ENCODE measurements at places on chromosomes 4 and X. TPM values are rescaled to one million over a fixed set of nuclear protein-coding genes. Genes with fewer than 3 reads are reported as not detected.

Gene ADGRA3
- total RNA-seq, result 9.9 TPM

DNA sequence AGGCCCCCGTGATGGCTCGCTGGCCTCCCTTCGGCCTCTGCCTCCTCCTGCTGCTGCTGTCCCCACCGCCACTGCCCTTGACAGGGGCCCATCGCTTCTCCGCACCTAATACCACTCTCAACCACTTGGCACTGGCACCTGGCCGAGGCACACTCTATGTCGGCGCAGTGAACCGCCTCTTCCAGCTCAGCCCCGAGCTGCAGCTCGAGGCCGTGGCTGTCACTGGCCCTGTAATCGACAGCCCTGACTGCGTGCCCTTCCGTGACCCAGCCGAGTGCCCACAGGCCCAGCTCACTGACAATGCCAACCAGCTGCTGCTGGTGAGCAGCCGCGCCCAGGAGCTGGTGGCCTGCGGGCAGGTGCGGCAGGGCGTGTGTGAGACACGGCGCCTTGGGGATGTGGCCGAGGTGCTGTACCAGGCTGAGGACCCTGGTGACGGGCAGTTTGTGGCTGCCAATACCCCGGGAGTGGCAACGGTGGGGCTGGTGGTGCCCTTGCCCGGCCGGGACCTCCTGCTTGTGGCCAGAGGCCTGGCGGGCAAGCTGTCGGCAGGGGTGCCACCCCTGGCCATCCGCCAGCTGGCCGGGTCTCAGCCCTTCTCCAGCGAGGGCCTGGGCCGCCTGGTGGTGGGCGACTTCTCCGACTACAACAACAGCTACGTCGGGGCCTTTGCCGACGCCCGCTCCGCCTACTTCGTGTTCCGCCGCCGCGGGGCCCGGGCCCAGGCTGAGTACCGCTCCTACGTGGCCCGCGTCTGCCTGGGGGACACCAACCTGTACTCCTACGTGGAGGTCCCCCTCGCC, 3.0 kb downstream of the PLXNB3 start:
- DNase-seq, result no peak

GRCh38 chrX:38860106-38861013, 59.1 kb downstream of the MID1IP1 start:
- DNase-seq, result peak; percentile 54

Gene YIPF6
- total RNA-seq, result 19.0 TPM

Gene CENPVL2
- total RNA-seq, result not detected

DNA sequence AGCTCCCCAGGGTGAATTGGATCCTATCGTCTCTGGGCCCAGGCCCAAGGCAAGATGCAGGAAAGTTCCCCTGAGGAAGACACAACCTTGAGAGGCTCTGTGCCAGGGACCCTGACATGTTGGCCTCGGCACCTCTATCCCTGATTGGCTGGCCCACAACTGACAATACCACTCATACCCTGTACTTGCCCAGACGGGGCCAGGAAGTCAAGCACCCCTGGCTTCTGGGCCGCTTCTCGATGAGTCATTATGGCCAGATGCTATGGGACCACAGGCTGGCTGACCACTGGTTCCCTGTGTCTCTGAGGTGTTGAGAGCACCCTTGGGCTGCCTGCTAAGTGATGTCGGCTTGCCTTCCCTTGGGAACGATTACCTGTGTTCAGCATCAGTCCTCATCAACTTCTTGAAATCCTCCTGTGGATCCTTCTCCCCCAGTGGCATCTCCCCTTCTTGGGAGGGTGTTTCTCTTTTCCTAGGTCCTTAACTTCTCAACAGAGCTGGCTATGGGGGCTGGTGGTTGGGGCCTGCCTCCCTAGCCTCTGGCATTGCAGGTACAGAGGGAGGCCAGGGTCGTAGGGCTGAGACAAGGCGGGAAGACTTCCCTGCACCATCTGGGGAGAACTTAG, 54.5 kb upstream of the MAMLD1 start:
- DNase-seq, result no peak

DNA sequence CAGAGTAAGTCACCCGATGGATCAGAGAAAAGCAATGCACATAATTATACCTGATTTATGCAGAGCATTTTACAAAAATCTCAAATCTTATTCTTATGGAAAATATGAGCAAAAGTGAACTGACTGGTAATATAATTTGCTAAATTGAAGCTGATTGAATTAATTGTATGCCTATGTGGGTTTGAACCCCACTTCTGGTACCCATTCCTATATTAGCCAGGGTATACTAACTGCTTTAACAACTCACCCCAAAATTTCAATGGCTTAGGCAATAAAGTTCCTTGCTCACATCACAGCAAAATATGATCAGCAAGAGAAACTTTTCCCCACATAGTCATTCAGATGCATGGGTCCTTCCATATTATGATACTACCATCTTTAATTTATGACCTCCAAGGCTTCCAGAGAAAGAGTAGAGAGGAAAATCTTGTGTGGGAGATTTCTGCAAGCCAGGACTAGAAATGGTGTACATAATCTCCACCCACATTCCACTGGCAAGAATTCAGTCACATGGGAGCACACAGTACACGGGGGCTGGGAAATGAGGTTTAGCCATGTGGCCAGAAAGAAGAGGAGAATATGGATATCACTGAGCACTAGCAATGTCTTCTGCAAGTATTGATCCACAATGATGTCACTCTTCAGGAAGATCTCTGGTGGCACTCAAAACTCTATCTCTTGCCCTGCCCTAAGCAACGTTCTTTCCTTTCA, 640.7 kb downstream of the BCOR start:
- DNase-seq, result no peak

Gene ZNF280C
- total RNA-seq, result 4.0 TPM

DNA sequence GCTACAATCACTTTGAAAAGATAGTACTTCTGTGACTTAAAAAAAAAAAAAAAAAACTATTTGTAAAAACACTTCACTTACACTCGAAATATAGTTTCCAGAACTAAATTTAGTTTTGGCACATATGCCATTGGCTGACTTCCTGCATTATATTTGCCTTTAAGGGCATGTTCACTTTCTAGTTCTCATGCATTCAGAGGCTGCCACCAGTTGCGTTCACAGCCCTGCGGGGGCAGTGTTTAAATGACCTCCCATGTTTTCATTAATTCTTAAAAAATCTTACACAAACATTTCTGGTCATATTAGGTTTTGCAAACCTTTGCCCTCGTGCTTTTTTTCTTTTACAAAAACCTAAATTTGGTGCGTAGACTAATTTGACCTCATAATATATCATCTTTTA, 12.4 kb upstream of the ARHGAP6 start:
- DNase-seq, result no peak

Gene FGFRL1
- total RNA-seq, result 7.6 TPM

DNA sequence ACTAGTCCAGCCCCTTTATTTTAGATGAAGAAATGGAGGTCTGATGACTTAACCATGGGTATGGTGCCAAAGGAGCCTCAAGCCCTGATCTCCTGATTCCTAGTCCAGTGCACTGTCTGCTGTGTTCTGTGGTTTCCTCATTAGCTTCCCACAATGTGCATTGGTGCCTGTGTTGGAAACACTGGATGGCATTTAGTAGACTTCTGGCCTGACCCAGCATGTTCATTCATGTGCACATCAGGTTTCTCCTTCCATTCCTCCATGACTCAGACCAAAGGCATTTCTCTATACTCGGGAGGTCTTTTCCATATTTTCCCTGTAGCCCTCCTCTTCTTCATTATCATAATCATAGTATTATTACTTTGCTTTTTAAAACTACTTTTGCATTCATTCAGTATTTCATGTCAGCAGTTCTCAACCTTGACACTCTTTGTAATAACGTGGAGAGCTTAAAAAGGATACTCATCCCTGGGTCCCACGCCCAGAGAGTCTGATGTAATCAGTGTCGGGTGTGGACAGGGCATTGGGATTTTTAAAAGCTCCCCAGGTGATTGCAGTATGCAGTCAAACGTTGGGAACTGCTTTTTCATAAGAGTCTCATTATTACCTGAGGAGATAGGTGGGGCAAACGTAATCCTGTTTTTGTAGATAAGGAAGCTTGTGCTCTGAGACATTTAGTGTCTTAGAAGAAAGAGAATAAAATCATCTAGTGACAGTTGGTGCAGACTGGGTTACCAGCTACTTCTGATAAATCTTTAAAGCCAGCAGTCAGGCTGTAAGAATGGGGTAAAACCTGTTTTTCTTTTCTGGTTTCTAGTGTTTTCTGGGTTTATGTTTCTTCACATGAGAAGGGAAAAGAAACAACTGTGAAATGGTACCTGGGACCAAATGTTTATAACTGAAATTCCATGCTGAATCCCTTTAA, 40.9 kb upstream of the XK start:
- DNase-seq, result no peak

Gene TCEAL5
- total RNA-seq, result not detected

DNA sequence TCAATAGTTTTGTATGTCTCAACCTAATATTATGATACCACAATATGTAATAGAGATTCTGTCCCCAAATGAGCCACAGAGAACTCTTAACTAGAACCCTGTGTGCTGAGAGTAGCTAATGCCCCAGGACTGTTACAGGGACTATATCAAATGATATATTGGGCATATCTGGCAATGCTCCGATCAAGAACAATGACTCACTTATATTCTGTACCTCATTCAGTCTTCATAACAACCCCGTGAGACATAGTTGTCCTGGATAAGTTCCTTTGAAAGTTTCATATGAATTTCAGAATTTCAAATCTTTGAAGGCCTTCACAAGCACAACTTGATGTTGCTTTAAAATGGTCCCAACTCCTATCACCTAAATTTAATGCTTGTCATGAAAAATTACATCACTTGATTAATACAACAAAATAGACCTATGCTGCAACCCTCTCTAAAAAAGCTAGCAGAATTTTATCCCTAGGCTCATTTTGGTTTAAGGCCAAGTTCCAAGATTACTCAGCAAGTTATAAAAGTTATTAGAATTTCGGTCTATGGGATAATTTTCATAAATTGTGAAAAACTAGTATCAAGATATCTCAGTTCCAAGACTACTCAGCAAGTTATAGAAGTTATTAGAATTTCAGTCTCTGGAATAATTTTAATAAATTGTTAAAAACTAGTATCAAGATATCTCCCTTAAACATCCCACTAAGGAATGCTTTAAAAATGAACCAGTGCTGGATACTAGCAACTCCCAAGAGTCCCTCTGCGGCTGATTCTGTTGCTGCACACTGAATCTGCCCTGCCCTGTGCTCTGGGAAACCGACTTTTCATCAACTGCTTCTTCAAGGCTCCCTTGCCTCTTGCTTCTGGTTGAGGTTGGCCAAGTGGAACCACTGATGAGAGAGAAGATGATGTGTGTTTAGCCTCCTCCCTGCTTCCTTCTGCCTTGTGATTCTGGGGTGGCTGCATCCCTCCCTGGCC, 6.0 kb upstream of the ANXA3 start:
- DNase-seq, result no peak

Gene ARX
- total RNA-seq, result not detected

Gene AP1AR
- total RNA-seq, result 14.7 TPM

DNA sequence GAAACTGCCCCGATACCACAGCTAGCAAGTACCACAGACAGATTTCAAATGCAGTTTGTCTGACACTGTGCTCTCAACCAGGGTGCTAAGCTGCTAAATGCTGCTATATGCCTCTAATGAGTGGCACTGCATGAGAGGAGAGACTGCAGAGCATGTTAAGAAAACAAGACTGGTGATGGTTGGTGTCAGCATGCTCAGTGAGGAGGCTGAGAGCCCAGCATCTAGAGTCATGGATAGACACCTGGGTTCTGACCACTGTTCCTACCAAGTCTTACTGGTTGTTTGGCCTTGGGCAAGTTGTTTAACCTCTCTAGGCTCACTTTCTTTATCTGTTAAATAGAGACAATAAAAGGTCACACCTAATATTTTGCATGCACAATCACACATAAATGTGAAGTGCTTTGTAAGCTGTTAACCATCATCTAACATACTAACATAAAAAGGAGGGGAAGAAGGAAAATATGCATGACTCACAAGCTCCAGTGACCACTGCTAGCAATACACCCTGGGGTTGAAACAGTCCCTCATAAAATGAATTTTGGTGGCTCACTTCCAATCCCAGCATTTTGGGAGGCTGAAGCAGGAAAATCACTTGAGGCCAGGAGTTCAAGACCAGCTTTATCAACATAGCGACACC, 20.7 kb downstream of the HHIP start:
- DNase-seq, result no peak

Gene VEGFD
- not detected for total RNA-seq

DNA sequence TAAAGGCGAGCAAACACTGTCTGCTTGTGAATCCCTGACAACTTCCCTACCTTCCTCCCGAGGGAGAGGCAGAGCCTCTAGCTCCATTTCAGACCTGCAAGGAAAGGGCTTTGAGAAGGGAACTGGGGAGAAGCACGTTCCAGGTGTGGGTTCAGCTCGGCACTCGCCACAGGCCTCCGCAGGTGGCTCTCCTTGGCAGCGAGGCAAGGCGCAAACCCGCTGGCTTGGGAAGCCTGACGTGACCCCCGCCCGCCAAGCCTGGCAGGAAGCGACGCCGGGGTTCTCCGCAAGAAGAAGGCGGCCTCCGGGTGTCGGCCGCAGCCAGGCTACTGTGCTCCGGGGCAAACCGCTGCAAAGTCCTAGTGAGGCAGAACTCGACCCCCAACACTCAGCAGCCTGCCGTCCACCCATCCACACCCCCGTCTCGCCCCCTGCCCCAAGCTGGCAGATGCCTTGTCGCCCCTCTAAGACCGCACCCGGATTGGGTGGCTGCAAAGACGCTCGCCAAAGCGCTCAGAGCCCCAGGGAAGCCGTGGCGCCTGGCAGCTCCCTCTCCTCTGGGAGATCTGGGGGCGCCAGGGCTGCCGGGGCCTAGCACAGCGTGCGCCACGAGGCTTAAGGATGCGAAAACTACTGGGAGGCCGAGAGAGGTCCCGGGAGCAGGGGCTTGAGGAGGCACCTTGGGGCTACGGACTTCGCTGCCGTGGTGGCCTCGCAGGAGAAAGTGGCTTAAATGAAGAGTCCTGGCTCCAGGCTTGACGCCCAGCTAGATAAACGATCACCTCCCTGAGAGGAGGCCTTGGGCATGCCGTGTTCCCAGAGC, 21.8 kb downstream of the NKX3-2 start:
- no peak for DNase-seq

DNA sequence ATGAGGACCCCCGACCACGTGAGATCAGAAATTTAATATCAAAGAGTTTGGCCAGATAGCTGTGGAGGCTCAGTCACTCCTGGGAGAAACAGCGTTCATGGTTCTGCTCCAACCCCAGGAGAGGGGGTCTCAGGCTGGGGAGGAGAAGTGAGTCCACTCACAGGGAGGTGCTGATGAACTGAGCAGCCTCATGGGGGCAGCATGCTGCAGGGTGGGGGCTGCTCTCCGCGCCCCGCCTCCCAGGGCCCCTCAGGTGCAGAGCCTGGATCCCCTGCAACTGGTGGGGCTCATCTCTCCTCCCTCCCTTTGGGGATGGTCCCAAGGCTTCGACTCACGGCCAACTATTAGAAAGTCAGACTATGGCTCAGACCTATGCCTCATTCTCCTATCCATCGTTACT, 26.6 kb upstream of the C4orf50 start:
- no peak for DNase-seq

GRCh38 chr4:95637043-95637600, 88.3 kb upstream of the UNC5C start:
- DNase-seq, result no peak

DNA sequence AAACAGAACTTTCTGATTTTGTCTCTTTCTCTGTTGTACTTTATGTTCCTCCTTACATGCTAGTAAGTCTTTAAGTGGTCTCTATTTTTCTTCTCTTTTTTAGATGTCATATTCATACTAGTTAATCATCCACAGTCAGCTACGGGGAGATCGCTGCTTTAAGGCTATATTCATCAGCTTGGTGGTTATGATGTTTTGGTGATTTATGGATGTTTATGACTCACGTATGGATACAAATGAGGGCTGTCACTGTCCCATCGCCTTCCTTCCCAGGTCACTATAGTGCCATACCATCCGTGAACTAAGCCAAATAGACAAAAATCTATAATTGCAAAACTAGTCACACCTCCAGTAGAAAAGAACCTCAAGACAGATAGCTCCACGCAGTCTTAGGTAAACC, 296.8 kb upstream of the AADAT start:
- no peak for DNase-seq

GRCh38 chr4:48064349-48064748, 47.8 kb downstream of the NIPAL1 start:
- no peak for DNase-seq
